ENCODE measurements at places on chromosomes 12 and 14.
A peak's percentile ranks its signal among the peaks of the same experiment; 100 is the strongest.

DNA sequence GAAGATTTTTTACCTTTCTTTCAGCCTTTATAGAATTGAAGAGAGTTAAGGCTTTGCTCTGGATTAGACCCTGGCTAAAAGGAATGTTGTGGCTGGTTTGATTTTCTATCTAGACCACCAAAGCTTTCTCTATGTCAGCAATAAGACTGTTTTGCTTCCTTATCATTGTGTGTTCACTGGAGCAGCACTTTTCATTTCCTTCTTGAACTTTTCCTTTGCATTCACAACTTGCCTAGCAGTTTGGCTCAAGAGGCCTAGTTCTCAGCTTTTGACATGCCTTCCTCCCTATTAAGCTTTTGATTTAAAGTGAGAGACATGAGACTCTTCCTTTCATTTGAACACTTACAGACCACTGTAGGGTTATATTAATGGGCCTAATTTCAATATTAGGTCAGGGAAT lies 64.1 kb upstream of the USP15 start:
- no peak for DNase-seq

DNA sequence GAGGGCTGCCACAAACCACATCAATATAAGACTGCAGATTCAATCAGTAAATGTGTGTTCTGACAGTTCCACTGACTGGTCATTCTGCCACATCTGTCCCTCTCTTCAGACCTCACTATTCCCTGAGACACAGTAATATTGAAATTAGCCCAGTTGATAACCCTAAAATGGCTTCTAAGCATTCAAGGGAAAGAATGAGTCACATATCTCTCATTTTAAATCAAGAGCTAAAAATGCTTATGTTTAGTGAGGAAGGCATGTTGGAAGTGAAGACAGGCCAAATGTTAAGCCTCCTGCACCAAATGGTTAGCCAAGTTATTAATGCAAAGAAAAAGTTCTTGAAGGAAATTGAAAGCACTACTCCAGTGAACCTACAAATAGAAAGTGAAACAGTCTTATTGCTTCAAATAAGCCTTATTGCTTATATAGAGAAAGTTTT lies 24.5 kb upstream of the KIF21A start:
- no peak for DNase-seq

DNA sequence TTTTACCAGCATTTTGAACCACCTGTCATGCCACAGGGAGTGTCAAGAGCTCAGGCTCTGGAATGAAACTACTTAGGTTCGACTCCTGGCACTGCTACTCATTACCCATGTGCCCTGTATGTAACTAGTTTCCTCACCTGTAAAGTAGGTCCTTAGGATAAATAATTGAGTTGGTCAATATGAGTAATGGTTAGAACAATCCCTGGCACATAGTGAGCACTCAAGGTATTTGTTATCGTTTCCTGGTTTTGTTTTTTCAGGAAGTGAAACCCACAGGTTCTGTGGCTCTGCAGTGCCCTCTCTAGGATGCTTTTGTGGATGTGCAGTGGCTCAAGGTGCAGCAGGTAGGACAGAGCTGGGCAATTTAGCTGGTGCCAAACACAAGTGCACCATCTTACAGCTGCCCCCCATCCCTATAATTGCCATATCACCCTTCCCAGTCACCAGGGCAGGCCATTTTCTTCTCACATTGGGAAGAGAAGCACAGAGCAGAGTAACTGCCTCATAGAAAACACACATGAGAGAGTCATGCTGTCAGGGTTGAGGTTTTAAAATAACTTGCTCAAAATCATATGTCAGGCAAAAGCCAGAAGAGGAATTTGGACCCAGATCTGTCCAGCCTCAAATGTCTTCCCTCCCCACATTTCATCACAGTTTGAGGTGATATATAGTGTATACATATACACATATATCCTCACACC lies 297.5 kb downstream of the RPAP3 start:
- no peak for DNase-seq

GRCh38 chr12:84058136-84058535 lies 854.5 kb downstream of the SLC6A15 start:
- DNase-seq: peak; percentile 5

DNA sequence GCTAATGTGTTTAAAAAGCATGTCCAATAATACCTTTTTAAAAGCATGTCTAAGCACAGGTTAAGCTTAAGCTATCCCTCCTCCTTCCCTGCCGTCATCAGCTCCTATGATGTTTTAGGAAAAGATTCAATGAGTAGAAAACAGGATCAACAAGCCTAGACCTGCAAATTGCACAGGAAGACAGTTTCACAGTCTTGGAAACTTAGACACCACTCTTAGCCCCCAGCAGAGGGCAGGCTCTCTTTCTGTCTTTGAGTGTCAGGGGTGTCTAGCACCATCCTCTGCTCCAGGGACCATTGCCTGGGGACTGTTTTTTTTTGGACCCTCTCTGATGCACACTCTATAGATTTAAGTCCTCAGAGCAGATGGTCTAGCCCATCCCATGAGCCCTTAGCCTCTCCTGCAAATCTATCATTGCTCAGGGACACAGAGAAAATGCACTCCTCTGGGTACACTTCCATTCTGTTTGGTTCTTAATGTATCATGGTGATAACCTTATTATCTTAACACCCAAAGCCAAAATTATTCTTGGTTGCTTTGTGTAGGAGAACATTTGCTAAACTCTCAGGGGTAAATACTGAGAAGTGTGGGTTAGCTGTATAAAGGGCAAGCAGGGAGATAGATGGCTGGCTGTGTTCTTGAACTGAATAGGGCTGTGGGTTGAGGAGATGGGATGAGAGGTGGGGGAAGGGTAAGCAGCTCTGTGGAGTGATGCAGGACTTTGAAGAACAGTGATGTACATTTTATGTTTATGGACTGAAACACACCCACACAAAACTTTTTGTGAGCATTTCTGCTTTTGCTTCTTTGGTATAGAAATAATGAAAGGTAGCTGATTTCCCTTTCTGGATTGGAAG lies 259.9 kb upstream of the DDHD1 start:
- DNase-seq: peak; percentile 26

- peak; percentile 66 for DNase-seq
Measured at GRCh38 chr12:52036587-52037171, 14.6 kb upstream of the NR4A1 start.

- peak; percentile 7 for DNase-seq
Measured at GRCh38 chr14:39988939-39989338, 556.7 kb upstream of the FBXO33 start.

DNA sequence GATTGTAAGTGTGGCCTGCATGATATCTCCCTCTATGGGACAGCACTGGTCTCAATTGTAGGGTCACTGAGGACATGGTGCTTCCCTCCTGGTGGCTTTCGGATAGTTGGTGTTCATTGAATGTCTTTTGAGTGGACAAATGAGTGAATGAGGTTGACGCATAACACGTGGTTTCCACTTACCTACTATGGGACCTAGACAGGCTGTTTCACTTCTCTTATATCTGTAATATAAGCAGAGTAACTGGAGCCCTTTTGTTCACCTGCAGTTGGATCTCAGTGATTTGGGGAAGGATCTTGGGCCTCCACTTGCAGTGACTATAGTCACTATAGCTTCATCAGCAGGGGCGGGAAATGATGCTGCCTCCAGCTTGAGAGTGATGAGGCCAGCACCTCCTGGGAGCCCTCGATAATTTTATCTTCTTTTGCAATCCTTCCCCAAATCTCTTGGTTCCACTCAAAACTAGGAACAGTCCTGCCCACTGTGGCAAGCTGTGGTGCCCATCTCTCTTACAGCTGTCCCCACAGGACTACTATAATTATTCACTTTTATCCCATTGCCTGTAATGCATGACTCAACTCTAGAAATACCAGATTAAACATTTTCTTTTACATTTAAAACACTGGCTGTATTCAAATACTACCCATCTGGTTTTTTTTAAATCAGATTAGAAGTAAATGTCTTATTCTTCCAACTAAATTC lies 242.9 kb downstream of the CHST11 start:
- DNase-seq: no peak

DNA sequence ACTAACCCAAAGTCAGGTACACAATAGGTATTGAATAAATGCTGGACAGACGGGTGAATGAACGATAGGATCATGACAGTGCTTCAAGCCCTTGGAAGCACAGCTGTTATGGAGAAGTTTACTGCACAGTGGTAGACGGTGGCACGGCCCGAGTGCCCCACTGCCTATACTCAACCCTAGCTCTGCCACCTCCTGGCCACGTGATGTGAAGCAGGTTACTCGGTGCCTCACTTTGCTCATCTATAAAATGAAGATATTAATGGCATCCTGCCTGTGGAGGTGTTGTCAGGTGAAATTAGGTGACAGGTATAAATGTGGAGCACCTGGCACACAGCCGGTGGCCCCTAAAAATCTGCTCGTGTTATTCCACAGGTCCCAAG lies 5.8 kb downstream of the ASB2 start:
- peak; percentile 18 for DNase-seq

- no peak for DNase-seq
Measured at GRCh38 chr14:43119672-43120071, 1387.4 kb downstream of the FSCB start.

- DNase-seq: no peak
Measured at GRCh38 chr12:106046301-106046846, 92.4 kb downstream of the NUAK1 start.

- no peak for DNase-seq
Measured at GRCh38 chr14:53368711-53369201, 215.6 kb upstream of the DDHD1 start.

DNA sequence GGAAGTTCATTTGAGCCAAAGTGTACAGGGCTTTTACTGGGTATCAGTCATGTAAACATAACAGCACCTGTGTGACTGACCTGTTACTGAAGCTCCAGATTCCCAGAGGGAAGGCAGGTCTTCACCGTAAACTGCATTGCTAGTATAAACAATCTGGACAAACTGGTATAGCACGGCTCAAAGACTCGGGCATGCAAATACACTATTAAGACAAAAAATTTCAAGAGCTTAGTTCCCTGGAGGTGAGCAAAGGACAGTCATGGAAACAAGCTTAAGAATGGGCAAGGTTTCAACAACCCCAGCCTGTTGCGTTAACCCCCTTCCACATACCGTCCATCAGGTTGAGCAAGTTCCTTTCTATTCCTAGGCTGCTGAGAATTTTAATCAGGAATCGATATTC lies 9.4 kb downstream of the PARP11 start:
- no peak for DNase-seq

DNA sequence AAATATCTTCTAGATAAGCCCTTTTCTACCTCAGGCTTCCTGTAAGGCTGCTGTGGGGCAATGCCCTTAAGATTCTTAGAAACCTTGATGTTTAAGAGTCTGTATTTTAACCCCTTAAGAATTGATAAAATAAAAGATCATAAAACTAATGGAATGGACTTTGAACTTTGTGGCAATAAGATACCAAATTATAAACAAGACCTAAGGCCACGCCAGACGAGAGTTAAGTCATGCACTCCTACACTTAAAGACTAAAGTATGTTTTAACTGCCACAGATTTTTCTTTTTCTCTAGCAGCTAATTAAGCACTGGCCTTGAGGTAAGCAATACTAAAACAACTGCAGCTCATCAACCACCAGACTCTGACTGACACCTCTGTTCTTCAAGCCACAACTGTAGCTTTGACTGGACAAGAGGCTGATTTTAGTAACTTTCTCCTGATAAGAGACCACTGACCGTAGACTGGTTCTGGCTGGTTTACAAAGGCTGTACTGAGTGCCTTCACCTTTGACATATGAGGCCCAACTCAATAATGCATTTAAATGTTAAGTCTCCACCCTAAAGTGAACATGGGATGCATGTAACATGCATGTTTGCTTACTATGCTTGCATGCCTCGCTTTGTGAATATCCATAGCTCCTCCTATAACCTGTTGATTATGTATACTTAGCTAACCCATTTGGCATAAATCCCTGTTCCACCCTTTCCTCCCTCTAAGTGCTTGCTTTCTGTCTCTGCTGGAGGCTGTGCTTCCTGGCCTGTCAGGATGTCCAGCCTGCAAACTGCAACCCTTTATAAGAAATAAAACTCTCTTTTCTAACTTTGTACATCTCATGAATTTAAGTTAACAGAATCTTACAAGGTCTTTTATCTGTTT lies 71.9 kb downstream of the KLHL28 start:
- DNase-seq: no peak

DNA sequence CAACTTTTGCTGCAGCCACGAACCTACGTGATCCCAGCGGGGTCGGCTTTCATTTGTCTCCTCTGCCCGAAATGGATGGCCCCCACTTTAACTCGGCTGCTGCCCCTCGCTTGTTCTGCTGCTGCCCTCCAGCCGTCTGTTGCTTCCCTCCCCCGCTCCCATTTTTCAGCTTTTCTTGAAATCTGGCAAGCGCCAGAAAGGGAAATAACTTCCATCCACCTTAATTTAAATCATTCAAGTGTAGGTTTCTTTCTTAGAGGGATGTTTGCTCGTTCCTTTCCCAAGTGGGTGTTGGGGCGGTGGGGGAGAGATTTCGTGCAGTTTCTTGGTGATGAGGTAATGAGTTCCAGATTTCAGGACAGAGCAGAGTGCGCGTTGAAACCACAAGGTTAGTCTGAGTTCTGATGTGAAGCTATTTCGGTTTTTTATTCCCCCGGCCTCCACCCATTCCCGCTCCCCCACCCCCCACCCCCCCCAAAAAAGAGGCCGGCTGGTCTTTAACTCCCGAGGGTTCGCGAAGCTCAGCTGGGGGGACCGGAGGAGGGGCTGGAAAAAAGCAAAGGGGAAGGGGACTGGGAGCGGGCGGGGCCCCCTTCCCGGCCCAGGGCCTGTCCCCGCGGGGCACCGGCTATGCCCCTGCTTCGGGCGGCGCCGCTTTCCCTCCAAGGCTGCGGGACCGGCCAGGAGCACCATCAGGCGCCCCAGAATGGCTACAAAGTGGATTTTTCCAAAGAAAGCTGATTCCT lies 2.2 kb upstream of the ZFP36L1 start:
- peak; percentile 37 for DNase-seq

- DNase-seq: no peak
Measured at GRCh38 chr12:84077679-84078078, 834.9 kb downstream of the SLC6A15 start.

DNA sequence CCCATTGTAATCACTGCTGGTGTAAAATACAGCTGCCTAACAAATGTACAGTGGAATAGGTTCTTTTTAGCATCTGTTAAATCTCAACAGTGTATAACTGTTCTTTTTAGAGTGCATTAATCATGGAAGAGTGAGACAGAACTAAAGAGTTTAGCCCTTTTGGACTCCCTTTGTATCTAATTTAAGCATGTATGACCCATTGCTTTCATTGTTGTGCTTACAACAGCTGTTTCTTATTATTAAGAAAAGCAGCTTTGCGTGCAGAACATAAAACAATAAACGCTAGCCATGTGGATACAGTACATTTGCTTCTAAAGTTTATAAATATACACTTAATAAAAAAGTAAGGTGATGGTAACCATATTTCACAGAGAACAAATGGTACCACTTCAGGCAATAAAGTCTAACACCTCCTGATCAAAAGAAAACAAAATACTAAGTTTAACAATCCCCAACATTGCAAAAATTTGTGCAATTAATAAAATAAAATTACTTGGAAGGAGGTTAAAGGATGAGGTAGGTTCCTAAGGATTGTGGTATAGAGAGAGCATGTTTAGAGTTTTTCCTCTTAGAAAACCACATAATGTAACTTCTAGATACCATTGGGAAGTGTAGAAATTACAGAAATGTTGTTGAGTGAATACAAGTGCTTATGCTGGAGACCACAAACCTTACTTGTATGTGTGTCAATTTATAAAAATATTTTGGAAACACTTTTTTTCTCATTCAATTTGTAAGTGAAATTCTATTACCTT lies 448.7 kb downstream of the SLC6A15 start:
- no peak for DNase-seq
